H4 (cell line): ENCODE measurements at places on chromosomes 2 and 18. TPM values are rescaled to one million over a fixed set of nuclear protein-coding genes. Genes with fewer than 3 reads are reported as not detected.

DNA sequence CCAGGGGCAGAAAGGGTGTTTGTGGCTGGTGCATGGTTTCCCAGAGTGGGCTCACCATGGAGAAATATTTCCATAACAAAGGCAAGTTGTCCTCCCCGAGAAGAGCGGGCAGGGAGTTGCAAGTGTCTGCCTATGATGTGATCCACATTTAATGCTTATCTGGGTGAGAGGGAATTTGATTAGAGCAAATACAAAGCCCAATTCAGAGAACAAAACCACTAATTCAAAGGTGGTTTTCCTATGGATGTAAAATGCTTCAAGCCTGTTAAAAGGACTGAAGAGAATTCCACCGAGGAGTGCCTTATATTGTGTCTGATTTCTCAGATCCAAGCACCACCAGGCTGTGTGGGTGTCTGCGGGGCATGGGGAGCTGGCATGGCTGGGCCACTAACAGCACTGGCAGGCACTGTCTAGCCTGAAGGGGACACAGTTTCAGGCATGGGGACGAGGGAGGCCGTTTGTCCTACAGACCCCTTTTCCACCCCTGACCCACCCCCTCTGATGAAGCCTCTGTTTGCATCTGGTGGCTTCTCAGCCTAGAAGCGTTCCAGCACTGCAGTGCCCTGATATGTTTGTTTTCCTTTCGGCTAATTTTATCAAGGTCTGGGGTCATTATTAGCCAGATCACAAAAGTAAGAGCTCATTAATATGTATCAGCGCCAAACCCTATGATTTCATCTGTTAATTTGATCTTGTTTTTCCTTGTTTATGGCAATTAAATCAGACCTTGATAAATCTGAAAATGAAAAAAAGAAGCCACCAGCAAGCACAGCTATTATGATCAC is 357.3 kb downstream of the HRH4 start:
- no peak for DNase-seq

The ADD2 gene
- 16.3 and 24.3 TPM in 2 replicates for total RNA-seq

- no peak for DNase-seq
Measured at GRCh38 chr2:170535552-170535951, 179.6 kb upstream of the SP5 start.

The FIGN gene
- total RNA-seq: 2.4 and 2.7 TPM in 2 replicates

DNA sequence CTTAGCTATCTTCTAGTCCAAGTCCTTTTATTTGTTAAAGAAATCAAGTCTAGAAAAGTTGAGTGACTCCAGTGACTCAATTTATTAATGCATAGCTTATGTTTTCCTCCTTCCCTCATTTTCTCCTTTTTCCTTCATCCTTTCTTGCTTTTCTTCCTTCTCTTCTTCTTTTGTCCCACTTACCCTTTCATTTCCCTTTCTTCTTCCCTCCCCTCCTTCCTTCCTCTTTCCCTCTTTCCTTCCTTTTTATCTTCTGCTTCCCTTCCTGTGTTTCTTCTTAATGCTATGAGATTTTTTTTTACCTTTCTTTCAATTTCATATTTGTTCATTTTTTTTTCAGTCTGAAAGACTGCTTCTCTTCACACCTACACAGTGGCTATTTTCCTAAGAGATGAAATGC is 555.5 kb downstream of the PIK3C3 start:
- no peak for DNase-seq

The NAGK gene
- 43.0 and 69.3 TPM in 2 replicates for total RNA-seq

The MYCN gene
- 0.66 TPM in 1 of 2 replicates, not detected in the other for total RNA-seq

The TANC1 gene
- 14.6 and 16.6 TPM in 2 replicates for total RNA-seq

The SERPINB10 gene
- total RNA-seq: 1.0 TPM in 1 of 2 replicates, not detected in the other

The CDK15 gene
- 8.0 and 9.2 TPM in 2 replicates for total RNA-seq

GRCh38 chr2:120857422-120857821 is 121.8 kb downstream of the GLI2 start:
- DNase-seq: no peak

GRCh38 chr2:39356922-39357639 is 80.0 kb downstream of the MAP4K3 start:
- no peak for DNase-seq
